Activated CD4-positive, alpha-beta memory T cell treated with anti-CD3 and anti-CD28 coated beads for 36 hours (primary cell): ENCODE measurements at places on chromosomes 7 and 10.

DNA sequence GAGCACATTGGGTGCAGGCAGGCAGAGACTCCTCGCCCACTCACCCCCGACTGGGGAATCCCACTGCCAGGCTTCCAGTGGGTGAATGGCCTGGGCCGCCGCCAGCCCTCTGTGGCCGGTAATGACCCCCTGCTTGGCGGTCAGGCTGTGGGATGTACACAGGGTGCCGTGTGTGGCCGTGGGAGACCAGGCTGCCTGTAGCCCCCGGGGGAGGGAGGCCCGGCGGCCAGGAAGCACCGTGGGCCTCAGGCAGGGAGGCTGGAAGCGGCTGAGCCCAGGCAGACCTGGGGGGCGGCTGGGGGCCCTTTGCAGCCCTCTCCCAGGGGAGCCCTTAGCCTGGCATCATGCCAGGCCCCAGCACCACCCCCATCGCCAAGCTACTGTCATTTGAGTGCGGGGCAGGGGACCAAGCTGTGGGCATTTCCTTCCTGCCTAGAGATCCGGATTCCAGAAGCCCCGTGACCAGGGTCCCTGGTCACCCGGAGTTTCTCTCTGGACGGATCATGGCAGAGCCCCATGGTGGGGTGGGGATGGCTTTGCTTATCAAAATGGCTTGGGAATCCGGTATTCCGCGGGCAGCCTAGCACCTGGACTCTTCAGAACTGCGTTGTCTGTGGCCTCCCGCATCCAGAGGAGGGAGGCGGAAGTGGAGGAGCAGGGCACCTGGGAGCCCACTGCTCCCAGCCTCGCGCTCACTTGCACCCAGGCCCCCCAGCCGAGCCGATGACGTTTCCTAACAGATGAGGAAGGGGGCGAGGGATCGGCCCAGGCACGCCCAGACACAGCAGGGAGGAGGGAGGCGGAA is 1.1 kb downstream of the TTYH3 start:
- DNase-seq: peak; percentile 66
- H3K27me3 ChIP-seq: peaks cover 1% of the 10 kb centered on the region
- no peaks in the 10 kb centered on the region for H3K36me3 ChIP-seq
- H3K4me1 ChIP-seq: peaks cover 15% of the 10 kb centered on the region

GRCh38 chr10:59857049-59857448 is 49.3 kb downstream of the CCDC6 start:
- H3K27ac ChIP-seq: no peak overlapping the region
- no peak overlapping the region for H3K4me3 ChIP-seq
- DNase-seq: no peak
- H3K27me3 ChIP-seq: no peaks in the 10 kb centered on the region
- peaks cover 31% of the 10 kb centered on the region for H3K36me3 ChIP-seq
- peaks cover 35% of the 10 kb centered on the region for H3K4me1 ChIP-seq

DNA sequence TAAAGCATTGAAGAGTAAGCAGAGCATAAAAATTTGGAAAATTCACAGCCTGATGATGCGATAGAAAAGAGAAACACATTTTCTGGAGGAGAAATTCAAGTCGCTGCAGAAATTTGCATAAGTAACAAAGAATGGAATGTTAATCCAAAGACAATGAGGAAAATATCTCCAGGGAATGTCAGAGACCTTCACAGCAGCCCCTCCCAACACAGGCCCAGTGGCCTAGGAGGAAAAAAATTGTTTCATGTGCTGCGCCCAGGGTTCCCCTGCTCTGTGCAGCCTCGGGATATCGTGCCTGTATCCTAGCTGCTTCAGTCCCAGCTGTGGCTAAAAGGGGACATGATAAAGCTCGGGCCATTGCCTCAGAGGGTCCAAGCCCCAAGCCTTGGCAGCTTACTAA is 206.8 kb downstream of the TPK1 start:
- no peak for DNase-seq
- H3K4me3 ChIP-seq: no peak overlapping the region
- H3K4me1 ChIP-seq: no peaks in the 10 kb centered on the region
- no peaks in the 10 kb centered on the region for H3K27me3 ChIP-seq

GRCh38 chr7:75039166-75039565 is 34.4 kb downstream of the RCC1L start:
- no peak for DNase-seq
- H3K4me1 ChIP-seq: peaks cover 9% of the 10 kb centered on the region
- peaks cover 8% of the 10 kb centered on the region for H3K36me3 ChIP-seq
- H3K27me3 ChIP-seq: no peaks in the 10 kb centered on the region

GRCh38 chr7:26704786-26705185 is 159.6 kb downstream of the SKAP2 start:
- no peak overlapping the region for H3K27ac ChIP-seq
- H3K4me1 ChIP-seq: no peaks in the 10 kb centered on the region
- H3K36me3 ChIP-seq: no peaks in the 10 kb centered on the region
- peaks cover 5% of the 10 kb centered on the region for H3K27me3 ChIP-seq
- H3K4me3 ChIP-seq: no peak overlapping the region

DNA sequence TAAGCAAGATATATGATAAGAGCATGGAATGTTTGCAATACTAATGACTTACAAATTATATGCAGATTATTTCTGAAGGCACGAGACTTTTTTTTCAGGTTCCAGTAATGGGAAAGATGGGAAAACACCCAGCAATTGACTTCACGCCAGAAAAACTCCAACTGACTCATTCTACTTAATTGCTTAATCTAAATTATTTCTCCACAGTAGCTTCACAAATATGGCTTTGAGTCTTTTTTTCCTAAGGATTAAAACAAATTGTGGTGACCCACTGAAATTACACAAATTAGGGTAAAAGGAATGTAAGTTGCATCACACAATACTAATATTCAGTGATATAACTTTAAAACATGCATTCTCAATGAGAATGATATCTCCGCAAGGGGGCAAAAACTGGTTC is 138.7 kb downstream of the GNAI1 start:
- H3K27me3 ChIP-seq: no peaks in the 10 kb centered on the region
- no peaks in the 10 kb centered on the region for H3K4me1 ChIP-seq
- no peak overlapping the region for H3K27ac ChIP-seq
- H3K36me3 ChIP-seq: no peaks in the 10 kb centered on the region
- no peak for DNase-seq

- no peak overlapping the region for H3K27ac ChIP-seq
- H3K4me1 ChIP-seq: peaks cover 4% of the 10 kb centered on the region
- no peak overlapping the region for H3K4me3 ChIP-seq
- no peaks in the 10 kb centered on the region for H3K27me3 ChIP-seq
- peaks cover 10% of the 10 kb centered on the region for H3K36me3 ChIP-seq
These were observed 67.5 kb downstream of the MAD1L1 start for GRCh38 chr7:2165239-2165609.

DNA sequence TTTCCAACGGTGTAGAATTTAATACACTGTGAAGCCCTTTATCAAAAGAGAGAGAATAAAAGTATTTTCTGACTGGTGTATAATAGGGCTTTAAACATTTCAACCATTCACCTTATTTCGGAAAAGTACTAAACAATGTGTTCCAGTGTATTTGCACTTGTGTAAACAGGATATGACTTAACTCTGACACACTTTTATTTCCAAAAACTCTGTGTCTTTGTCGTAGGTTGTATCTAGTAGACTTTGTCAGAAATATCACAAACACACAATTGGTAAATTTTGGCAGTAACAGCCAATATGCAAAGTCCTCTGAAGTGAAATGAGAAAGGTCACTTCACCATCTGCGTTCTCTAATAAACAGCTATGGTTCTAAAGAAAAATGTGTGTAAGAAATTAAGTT is 10.3 kb upstream of the TSPAN13 start:
- no peaks in the 10 kb centered on the region for H3K27me3 ChIP-seq
- no peak for DNase-seq
- H3K4me3 ChIP-seq: no peak overlapping the region

GRCh38 chr10:23472181-23472580 is 33.3 kb downstream of the OTUD1 start:
- H3K36me3 ChIP-seq: no peaks in the 10 kb centered on the region
- peaks cover 4% of the 10 kb centered on the region for H3K4me1 ChIP-seq
- no peak for DNase-seq
- no peak overlapping the region for H3K27ac ChIP-seq
- H3K27me3 ChIP-seq: peaks cover 16% of the 10 kb centered on the region

GRCh38 chr7:82080254-82080927 is 310.5 kb upstream of the HGF start:
- H3K36me3 ChIP-seq: no peaks in the 10 kb centered on the region
- no peak for DNase-seq
- H3K4me3 ChIP-seq: no peak overlapping the region
- no peak overlapping the region for H3K27ac ChIP-seq
- H3K27me3 ChIP-seq: no peaks in the 10 kb centered on the region
- no peaks in the 10 kb centered on the region for H3K4me1 ChIP-seq

GRCh38 chr7:15594461-15594860 is 32.6 kb upstream of the AGMO start:
- H3K36me3 ChIP-seq: no peaks in the 10 kb centered on the region
- no peak overlapping the region for H3K27ac ChIP-seq
- H3K27me3 ChIP-seq: no peaks in the 10 kb centered on the region
- H3K4me3 ChIP-seq: no peak overlapping the region
- DNase-seq: no peak
- H3K4me1 ChIP-seq: no peaks in the 10 kb centered on the region

GRCh38 chr7:18157233-18157632 is 129.6 kb upstream of the PRPS1L1 start:
- H3K27ac ChIP-seq: no peak overlapping the region
- no peak overlapping the region for H3K4me3 ChIP-seq
- no peaks in the 10 kb centered on the region for H3K36me3 ChIP-seq

- no peaks in the 10 kb centered on the region for H3K36me3 ChIP-seq
- H3K27me3 ChIP-seq: no peaks in the 10 kb centered on the region
- no peak overlapping the region for H3K27ac ChIP-seq
- no peaks in the 10 kb centered on the region for H3K4me1 ChIP-seq
These were observed 56.7 kb downstream of the BMPR1A start for GRCh38 chr10:86813101-86813500.

- no peaks in the 10 kb centered on the region for H3K36me3 ChIP-seq
- H3K27me3 ChIP-seq: peaks cover 3% of the 10 kb centered on the region
- DNase-seq: no peak
- H3K27ac ChIP-seq: no peak overlapping the region
- H3K4me1 ChIP-seq: no peaks in the 10 kb centered on the region
These were observed 161.1 kb downstream of the RPS24 start for GRCh38 chr10:78194539-78195402.

GRCh38 chr10:21722209-21722608 is 188.2 kb downstream of the MLLT10 start:
- DNase-seq: no peak
- H3K27me3 ChIP-seq: no peaks in the 10 kb centered on the region
- H3K27ac ChIP-seq: no peak overlapping the region
- no peak overlapping the region for H3K4me3 ChIP-seq
- H3K36me3 ChIP-seq: peaks cover 15% of the 10 kb centered on the region

GRCh38 chr7:78148166-78148894 is 349.8 kb downstream of the PHTF2 start:
- no peaks in the 10 kb centered on the region for H3K36me3 ChIP-seq
- no peaks in the 10 kb centered on the region for H3K4me1 ChIP-seq
- no peak overlapping the region for H3K4me3 ChIP-seq
- peaks cover 10% of the 10 kb centered on the region for H3K27me3 ChIP-seq
- no peak for DNase-seq
- no peak overlapping the region for H3K27ac ChIP-seq

GRCh38 chr7:74030861-74031260 is 2.9 kb downstream of the ELN start:
- DNase-seq: no peak
- peaks cover 30% of the 10 kb centered on the region for H3K27me3 ChIP-seq
- H3K4me3 ChIP-seq: no peak overlapping the region
- H3K27ac ChIP-seq: no peak overlapping the region
- peaks cover 6% of the 10 kb centered on the region for H3K4me1 ChIP-seq

DNA sequence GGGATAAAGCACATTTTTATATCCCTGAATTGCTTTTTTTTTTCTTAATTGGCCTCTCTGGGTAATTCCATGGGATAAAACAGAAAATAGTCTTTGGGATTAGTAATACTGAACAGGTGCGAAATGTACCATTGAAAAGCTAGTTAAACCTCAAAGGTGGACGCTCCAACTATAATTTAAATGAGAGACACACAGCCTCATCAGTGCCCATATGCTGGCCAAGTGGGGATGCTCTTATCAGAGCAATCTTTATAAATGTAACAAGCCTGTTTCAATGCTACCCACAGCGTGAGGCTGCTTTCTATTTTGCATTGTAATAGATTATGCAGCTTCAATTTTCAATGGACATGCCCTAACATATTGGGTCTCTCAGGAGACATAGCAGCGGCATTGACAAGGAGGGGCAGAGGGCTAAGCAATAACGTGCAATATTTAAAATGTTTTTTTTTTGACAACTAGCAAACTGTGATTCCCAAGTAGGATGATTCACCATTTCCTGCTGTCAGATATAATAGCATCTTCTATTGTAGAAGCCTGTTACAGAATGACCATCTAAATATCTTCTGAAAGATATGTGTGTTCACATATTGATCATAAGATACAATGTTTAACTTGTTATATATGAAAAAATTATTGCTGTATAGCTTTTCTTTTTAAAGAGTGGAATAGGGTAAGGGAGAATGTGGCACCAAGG is 91.3 kb upstream of the BET1 start:
- no peak overlapping the region for H3K27ac ChIP-seq
- no peaks in the 10 kb centered on the region for H3K4me1 ChIP-seq
- H3K4me3 ChIP-seq: no peak overlapping the region
- no peaks in the 10 kb centered on the region for H3K36me3 ChIP-seq
- DNase-seq: no peak
- H3K27me3 ChIP-seq: peaks cover 6% of the 10 kb centered on the region

- peaks cover 13% of the 10 kb centered on the region for H3K36me3 ChIP-seq
- H3K27ac ChIP-seq: no peak overlapping the region
- DNase-seq: no peak
- peaks cover 11% of the 10 kb centered on the region for H3K4me1 ChIP-seq
- H3K4me3 ChIP-seq: no peak overlapping the region
- no peaks in the 10 kb centered on the region for H3K27me3 ChIP-seq
These were observed 74.4 kb downstream of the SEPTIN7 start for GRCh38 chr7:35875292-35875691.

- no peaks in the 10 kb centered on the region for H3K36me3 ChIP-seq
- DNase-seq: peak; percentile 9
- no peak overlapping the region for H3K4me3 ChIP-seq
- H3K27me3 ChIP-seq: no peaks in the 10 kb centered on the region
- no peaks in the 10 kb centered on the region for H3K4me1 ChIP-seq
- H3K27ac ChIP-seq: no peak overlapping the region
These were observed 33.1 kb upstream of the NEUROD6 start for GRCh38 chr7:31373337-31374289.

DNA sequence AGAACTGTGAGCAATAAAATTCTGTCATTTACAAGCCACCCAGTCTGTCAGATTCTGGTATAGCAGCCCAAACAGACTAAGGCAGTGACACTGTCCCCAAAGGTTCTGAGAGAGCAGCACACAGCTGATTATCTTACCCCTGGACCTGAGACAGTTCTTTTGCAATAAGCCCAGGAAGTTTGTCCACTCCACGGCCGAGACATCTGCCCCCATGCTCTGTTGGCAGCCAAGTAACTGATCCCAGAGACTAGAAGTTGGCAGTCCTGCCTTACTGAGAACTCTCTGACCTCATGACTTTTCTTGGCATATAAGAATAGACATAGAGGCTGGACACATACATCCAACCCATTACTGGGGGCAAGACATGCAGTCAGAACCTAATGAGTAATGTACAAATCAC is 243.0 kb upstream of the GRB10 start:
- H3K27me3 ChIP-seq: no peaks in the 10 kb centered on the region
- H3K4me1 ChIP-seq: no peaks in the 10 kb centered on the region
- no peaks in the 10 kb centered on the region for H3K36me3 ChIP-seq
- H3K27ac ChIP-seq: no peak overlapping the region
- no peak overlapping the region for H3K4me3 ChIP-seq

GRCh38 chr10:26157734-26158133 is 58.8 kb upstream of the GAD2 start:
- H3K4me3 ChIP-seq: no peak overlapping the region
- no peaks in the 10 kb centered on the region for H3K36me3 ChIP-seq
- H3K27me3 ChIP-seq: peaks cover 3% of the 10 kb centered on the region
- H3K27ac ChIP-seq: no peak overlapping the region
- no peak for DNase-seq
- H3K4me1 ChIP-seq: no peaks in the 10 kb centered on the region
